ENCODE measurements at places on chromosomes 3 and 15.

- DNase-seq, result no peak
Measured at GRCh38 chr15:81012588-81012987, 11.9 kb downstream of the TLNRD1 start.

DNA sequence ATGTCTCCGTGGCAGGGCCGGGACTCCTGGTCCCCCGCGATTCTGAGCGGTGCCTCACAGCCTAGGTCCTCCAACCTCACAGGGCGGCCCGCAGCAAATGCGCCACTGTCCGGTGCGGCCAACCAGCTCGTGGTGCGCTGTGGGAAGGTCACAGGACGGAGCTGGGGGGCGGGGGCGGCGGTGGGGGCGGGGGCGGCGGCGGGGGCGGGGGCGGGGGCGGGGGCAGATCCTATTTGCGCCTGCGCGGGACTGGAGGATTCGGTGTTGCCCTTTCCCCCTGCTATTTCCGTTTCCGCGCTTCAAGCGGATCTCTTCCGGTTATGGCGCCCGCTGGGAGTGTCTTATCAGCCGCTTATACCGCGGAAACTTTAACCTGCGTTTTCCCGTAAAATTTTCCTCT lies 106.7 kb upstream of the SNRPN start:
- peak; percentile 36 for DNase-seq

GRCh38 chr15:25803036-25803435 lies 60.1 kb downstream of the ATP10A start:
- DNase-seq, result no peak

- no peak for DNase-seq
Measured at GRCh38 chr15:87681104-87681503, 575.4 kb downstream of the NTRK3 start.

GRCh38 chr15:69798481-69799250 lies 299.1 kb downstream of the TLE3 start:
- no peak for DNase-seq

GRCh38 chr3:19898721-19899120 lies 35.3 kb downstream of the EFHB start:
- DNase-seq, result no peak

DNA sequence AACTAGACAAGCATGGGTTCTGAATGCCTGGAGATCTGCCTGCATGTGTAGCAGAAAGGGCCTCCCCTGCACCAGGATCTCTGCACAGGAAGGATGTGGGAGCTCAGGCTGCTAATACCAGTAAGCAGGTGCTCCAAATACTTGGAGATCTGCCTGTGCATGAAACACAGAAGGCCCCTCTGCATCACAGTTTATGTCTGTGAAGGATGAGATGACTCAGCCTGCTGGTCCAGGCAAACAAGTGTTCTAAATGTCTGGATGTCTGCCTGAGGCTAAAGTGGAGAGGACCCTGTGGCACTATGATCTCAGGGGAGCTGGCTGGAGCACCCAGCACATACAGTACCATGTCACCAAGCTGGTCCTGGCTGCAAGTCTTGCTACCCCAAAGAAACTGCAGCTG lies 678.8 kb downstream of the MCTP2 start:
- no peak for DNase-seq

DNA sequence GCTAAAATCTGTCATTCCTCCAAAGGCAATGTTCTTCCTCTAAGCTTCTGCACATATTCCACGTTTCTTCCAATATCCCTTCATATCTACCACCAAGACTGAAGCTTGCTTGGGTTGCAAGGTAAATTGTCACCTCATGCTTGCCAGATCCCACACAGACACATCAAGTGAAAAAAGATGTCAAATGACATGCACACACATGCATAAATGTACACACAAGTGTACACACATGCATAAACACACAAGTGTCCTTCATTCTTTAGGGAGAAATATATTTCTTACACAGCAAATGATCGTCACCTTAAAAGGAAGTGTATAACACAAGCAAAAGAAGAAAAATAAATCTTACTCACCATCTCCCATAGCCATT lies 59.4 kb downstream of the CLASP2 start:
- no peak for DNase-seq

GRCh38 chr3:135304378-135304777 lies 509.3 kb downstream of the EPHB1 start:
- DNase-seq, result no peak

All from fibroblast of the conjunctiva (primary cell).